ENCODE measurements at places on chromosomes 2 and 18.

GRCh38 chr2:187198136-187198535 lies 249.9 kb downstream of the CALCRL start:
- no peak for DNase-seq

DNA sequence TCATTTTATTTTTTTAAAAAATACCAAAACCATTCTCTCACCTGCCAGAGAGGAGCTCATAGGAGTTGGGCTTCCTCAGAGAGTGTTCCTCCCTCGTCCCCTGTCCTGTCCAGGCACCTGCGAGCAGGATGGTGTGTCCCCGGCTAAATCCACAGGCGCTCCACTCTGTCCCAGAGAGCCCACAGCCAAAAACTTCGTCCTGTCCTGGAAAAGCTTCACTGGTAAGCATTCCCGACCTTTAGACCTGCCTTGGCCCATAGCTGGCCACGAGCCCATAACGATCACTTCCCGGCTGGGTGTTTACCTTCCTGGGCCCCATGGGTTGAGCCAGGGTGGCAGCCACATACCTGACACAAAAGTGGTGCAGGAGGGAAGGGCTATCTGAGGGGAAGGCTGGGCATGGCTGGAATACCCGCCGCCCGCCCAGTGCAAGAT lies at the start of gene NGEF:
NGEF (minus strand) TSS at position 230 of the 435 bp plus-strand sequence. CDS start 38,366 bp downstream, outside the sequence.
- DNase-seq, result no peak

DNA sequence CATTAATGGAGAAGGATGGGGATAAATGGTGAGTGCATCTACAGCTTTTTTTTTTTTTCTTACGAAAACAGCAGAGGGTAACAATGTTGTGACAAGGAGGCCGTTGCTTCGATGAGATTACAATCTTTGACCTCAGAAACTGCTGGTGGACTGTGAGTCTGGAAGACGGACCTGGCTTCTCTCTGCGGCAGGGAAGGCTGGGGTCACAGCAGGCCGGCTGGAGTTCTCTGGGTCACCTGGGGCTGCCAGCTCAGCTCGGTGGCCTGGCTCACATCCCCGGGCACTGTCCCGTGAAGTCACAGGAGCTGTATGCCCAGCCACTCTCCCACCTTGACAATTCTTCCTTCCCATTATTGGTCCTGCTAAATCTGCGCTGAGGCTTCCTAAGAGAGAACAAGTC lies 160.8 kb downstream of the ACKR3 start:
- DNase-seq, result no peak

GRCh38 chr2:228493852-228494251 lies 312.4 kb upstream of the SPHKAP start:
- no peak for DNase-seq

- no peak for DNase-seq
Measured at GRCh38 chr2:220949466-220949865, 622.6 kb downstream of the EPHA4 start.

DNA sequence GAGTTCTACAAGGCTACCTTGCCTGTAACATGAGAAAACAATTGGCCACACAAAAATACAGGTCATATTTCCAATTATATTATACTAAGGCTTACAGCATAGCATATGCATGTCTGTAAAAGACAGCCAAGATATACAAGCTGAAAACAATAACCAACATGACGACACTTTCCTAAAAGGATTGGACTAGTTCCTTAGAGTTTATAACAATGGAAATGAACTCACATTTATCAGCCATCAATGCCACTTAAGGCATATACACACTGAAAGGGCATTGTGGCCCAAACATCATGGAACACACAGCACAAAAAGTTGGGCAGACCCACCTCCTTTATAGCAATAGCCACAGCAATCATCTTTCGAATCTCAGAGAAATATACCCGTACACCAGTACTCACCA lies 52.0 kb downstream of the SLC40A1 start:
- DNase-seq, result no peak

- DNase-seq, result no peak
Measured at GRCh38 chr2:229090225-229090624, 180.9 kb downstream of the PID1 start.

GRCh38 chr18:59229701-59230443 lies 9.9 kb downstream of the GRP start:
- DNase-seq, result no peak

DNA sequence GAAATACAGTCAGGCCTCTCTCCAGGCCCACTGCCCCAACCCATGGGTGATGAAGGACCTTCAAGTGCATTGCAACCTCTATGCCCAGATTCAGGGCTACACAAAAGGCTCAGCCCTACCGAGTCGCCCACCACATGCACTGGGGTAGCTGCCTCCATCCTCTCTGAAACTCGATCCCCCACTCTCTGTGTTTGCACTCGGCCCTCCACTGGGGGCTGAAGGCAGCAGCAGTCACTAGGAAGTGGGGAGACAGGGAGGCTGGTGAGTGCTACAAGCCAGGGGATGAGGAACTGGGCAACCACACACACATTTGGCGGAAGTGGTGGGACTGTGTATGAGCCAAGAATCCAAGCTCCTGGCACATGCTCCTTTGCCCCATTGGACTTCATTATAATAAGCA lies 94.6 kb downstream of the CERS6 start:
- DNase-seq, result no peak

DNA sequence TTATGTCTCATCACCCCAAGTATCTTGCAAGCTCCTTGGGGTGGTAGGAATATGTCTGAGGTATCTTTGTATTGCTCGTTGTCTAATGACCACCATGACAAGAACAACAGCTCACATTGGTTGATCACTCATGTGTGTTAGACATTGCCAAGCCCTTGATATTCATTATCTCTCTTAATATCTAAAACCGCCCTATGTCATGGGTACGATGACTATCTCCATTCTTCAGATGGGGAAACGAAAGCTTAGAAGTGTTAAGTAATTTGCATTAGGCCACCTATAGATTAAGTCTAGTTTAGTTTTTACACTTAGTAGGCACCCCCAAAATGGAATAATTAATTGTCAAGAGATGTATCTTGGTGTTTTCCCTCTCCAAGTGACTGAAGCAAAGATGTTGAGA lies 57.0 kb downstream of the ICOS start:
- no peak for DNase-seq

- no peak for DNase-seq
Measured at GRCh38 chr18:63553081-63553480, 10.9 kb downstream of the SERPINB12 start.

DNA sequence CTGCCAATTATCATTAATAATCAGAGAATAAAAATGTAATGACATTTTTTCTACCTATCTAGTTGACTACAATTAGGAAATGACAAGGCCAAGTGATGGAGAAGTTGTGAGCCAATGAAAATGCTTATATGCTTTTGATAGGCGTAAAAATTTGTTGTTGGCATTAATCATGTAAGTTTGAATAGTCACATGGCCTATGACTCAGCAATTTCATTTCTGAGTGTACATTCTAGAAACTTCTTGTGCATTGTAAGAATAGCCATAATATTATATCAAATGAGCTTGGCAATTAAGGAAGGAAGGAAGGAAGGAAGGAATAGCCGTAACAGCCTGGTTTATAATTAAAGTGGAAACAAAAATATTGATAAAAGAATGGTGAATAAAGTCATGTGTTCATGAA lies 179.9 kb downstream of the PTH2R start:
- DNase-seq, result no peak

Measured in sciatic nerve (tissue), 2 donors.